ENCODE measurements at places on chromosomes 13 and 19.

DNA sequence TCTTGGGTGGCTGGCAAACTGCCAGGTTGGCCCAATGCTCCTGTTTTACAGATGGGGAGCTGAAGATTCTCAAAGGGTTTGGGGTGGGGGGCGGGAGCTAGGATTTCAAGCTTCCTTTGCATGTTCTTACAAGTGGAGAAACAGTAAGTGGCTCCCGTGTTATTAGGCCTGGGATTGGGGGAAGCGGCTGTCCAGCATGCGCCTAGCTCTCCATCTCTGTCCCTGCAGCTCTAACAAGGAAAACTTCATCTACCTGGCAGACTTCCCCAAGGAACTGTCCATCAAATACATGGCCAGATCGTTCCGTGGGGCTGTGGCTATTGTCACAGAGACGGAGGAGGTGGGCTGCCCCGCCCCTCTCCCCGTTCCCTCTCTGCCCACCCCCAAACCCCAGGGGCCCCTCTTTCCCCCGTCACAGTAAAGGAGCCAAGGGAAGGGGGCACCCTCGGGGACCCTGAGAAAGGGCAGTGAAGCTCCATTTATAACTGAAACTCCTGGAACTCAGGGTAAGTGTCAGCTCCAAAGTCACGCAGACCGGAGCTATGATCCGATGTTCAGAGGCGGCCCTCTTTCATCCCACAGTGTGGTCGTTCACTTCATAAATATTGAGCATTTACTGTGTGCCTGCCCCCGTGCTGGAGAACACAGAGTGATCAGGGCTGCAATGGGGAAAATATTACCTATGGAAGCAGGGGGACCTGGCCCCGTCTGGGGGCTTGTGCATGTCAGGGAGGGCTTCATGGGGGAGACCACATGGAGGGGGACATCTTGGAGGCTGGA is 14.9 kb upstream of the PSMD8 start:
- no peak for DNase-seq

DNA sequence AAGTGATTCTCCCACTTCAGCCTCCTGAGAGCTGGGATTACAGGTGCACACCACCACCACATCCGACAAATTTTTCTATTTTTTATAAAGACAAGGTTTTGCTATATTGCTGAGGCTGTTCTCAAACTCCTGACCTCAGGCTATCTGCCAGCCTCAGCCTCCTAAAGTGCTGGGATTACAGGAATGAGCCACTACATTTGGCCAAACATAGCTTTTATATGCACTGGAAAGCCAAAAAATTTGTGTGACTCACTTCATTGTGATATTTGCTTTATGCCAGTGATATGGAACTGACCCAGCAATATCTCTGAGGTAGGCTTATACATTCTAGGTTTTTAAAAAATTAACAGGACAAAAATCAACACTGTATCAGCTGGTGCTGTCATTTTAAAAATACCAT is 26.8 kb upstream of the ACOD1 start:
- no peak for DNase-seq

GRCh38 chr19:49594993-49595818 is 4.2 kb downstream of the PRR12 start:
- DNase-seq, result no peak

GRCh38 chr19:10517760-10518443 is 655 bp upstream of the S1PR5 start:
- DNase-seq, result no peak

- no peak for DNase-seq
These were observed 3.2 kb upstream of the ISYNA1 start for GRCh38 chr19:18440936-18441803.

- no peak for DNase-seq
These were observed 6.4 kb downstream of the ZNF350 start for GRCh38 chr19:51980116-51980736.

GRCh38 chr13:27792393-27793218 is at the start of gene GSX1:
TSS of gene GSX1 (plus strand) at chr13:27792483. CDS start at chr13:27792691, 208 bp downstream.
- DNase-seq, result peak; percentile 36

GRCh38 chr13:72552731-72553130 is 174.7 kb downstream of the MZT1 start:
- no peak for DNase-seq
